ENCODE measurements at places on chromosomes 16 and 17.

DNA sequence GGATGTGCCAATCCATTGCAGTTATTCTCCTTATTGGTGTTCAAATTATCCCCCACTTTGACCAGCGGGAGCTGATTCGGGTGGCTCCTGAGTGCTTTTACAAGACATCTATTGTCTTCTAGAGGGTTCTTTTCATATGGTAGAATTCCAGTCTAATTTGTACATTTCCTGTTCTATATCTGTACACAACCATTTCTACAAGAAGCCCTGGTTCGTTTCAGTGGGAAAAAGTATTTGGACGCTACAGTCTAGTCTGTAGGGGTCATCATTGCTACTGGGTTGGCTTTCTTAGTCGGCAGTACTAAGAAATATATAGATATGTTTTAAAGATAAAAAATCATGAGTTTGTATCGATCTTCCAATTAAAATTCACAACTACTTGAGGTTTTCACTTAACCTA, 262.6 kb downstream of the MAP2K6 start:
- DNase-seq: no peak

DNA sequence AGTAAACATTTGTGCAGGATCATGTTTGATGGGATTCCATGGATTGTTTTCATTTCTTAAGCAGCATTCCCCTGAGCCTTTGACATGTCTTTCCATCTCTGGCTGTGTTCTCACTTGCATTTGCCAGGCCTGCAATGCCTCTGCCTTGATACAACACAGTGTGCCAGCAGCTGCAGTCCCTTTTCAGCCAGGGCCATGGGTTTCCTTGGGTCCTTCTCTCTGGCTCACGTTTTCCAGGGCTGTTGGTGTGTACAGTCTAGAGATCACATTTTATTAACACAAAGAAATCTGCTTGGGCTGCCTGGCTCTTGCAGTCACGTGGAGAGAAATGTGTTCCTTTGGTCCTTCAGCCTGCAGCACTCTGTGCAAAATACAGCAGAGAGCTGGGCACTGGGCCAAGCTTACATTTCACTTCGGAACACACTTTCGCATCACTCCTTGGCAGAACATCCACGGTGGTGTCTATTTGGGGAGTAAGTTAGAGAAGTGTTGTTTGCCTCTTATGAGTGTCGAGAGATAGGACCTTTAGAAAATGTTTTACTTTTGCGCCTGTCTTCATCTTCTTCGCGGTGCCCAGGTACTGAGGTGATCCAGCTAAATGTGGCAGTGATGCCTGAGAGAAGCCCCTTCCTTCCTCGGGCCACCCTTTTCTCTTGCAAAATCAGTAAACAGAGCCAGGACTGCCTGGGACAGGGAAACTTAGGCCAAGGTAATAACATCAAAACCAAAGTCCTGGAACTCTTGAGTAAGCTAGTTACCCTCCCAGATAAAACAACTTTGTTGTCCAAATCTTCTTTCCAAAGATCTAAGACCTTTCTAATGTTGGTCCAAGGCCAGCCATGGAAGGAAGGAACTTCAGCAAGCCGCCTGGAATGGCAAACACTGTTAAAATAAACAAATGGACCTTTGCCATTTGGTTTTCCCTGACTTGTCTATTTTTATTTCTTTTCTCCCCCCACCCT, 20.9 kb downstream of the HLF start:
- no peak for DNase-seq

DNA sequence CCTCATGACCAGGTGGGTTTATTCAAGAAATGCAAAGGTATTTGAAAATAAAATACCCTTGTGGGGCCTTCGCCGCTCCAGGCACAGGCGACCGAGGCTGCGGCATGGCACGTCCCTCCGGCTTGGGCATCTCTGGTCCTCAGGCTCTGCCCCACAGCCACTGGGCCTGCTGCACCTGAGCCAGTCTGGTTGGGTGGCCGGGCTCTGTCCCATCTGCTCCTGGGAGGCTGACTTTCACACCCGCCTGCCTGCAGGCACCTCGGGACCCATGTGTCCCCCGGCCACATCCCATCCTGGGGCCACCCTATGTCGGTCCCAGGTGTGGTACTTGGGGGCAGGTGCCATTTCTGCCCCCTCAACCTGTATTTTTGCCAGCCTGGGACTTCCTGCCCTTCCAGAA, 20.9 kb downstream of the OSBPL7 start:
- no peak for DNase-seq

- no peak for DNase-seq
These were observed 550.5 kb downstream of the MAF start for GRCh38 chr16:79050063-79050462.

GRCh38 chr17:57213180-57213825, 43.0 kb upstream of the MSI2 start:
- no peak for DNase-seq

GRCh38 chr17:4604111-4604644, 19.8 kb downstream of the SMTNL2 start:
- DNase-seq: no peak

DNA sequence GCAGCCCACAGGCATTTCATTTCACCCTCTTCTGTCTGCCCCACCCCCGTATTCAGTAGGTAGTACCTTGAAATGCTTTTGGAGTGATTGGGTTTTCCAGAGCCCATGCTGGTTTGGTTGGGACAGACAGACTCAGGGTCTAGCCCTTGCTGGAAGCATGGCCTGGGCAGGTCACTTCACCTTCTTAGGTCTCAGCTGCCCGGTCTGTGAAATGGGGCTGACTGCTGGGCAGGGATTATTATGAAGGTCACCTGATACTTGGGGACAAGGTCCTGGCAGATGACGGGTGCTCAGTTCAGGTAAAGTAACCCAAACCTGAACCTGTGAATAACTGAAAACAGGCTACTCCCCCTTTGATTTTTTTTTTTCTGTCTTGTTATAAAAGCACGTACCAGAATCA, 116.0 kb downstream of the CLEC16A start:
- DNase-seq: no peak

DNA sequence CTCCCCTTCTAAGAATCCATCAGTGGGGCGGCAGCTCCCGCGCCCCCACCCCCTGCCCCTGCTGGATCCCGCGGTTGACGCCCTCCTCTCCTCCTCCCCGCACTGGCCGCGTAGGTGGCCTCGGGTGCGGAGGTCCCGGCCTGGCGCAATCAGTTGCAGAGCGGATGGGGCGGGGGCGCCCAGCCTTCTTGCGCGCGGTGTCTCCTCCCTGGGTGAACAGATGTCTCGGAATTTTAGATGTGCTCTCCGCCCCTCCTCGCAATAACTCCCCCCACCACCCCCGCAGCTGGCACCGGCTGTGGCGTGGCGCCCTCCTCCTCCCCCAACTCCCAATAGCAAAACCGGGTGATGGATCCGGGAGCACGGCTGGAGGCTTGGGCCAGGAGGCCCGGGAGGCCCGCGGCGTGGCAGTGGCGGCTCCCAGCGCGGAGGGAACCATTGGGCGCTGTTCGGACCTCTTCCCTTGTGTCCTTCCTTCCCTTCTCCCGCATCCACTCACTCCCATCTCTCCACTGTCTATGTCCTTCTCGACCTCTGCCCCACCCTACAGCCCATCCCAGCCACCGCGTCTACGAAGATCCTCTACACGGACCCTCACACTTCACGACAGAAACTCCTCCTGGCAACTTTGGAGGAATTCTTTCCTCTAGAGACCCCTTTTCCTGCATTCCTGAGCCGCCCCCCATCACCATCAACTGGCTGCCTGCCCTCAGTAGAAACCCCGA, 11.0 kb downstream of the NEUROD2 start:
- DNase-seq: no peak

GRCh38 chr17:29068818-29069217, 25.9 kb downstream of the PIPOX start:
- DNase-seq: no peak

DNA sequence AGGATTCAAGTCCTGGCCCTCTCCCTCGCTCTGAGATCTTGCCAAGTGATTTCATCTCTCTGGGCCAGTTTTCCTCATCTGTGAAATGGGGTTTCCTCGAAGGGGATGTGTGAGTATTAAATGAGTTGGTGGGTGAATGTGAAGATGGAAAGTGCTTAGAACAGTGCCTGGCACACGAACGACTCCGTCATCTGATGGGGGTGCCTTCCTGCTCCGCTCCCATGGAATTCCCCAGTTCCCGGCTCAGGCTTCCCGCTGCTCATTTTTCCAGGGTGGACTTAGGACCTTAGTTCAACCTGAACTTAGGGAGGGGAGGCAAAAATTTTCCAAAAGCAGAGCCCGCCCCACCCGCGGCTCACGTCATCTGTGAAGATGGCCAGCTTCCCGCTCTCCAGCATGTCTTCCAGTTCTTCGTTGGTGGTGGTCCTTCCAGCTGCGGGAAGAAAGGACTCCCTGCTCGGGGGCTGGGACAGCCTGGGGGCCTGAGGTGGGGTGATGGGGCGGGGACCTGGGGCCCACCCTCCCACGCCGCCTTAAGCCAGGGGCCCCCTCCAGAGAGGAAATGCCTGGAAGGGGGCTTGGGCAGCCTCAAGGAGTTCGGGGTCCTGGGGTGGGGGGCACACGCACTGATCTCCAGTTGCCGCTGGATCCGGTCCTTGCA, 11.4 kb downstream of the HSD3B7 start:
- DNase-seq: no peak

DNA sequence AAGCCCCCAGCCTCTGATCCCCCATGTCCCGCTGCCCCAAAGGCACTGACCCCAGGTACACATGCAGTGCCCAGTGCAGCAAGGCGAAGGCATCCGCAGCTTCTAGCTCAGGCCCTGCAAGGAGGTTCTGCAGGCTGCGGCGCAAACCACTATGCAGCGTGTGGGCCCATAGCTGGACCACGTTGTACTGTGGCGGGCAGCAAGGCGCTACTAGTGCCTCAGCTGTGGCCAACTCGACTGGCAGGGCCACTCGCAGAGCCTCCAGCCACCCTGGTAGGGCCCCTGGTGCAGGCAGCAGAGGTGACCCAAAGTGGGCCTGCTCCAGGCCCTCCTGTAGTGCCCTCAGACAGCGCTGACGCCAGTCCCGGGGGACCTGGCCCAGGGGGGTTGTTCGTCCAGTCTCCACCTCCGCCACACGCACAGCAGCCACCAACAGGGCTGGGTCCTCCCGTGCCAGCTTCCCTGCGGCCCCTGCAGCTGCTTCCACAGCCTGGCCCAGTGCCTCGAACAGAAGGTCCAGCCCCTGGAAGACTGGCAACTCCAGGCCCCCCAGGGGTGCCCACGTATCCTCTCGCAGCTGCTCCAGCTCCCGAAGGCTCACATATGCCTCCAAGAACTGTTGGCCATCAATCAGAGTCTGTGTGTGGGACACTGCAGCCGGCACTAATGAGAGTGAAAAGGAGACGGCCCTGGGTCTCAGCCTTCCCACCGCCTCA, 2.6 kb downstream of the EXOC3L1 start:
- DNase-seq: no peak

GRCh38 chr17:79980246-79981043, 55.2 kb downstream of the TBC1D16 start:
- DNase-seq: no peak

- DNase-seq: no peak
These were observed 60.5 kb downstream of the SLC5A11 start for GRCh38 chr16:24906199-24906808.

DNA sequence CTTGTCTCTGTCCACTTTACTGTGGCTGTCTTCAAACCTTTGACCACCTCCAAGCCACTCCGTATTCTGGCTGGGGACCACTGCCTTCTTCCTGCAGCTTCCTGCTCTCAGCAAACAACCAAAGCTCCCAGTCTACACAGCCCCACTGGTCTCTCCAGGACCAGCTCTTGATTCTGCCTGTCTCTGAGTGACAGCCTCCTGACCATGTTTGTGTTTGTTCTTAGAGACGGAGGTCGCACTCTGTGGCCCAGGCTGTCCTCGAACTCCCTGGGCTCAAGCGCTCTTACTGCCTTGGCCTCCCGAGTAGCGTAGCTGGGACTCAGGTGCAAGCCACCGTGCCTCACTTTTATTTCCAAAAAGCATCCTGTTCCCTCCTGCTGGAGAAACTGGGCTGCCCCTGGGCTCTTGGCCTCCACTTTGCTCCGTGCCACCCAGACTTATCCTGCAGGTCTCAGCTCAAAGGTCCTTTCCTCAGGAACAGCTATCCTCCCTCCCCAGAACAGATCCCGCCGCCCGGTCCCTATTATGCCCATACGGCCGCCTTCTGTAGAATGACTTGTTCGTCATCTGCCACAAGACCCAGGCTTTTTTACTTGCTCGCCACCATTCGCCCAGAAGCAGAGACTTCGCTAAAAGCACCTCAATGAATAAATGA, 9.1 kb downstream of the MNT start:
- no peak for DNase-seq

- peak; percentile 64 for DNase-seq
These were observed 33.3 kb downstream of the PRKCB start for GRCh38 chr16:23869052-23869451.

DNA sequence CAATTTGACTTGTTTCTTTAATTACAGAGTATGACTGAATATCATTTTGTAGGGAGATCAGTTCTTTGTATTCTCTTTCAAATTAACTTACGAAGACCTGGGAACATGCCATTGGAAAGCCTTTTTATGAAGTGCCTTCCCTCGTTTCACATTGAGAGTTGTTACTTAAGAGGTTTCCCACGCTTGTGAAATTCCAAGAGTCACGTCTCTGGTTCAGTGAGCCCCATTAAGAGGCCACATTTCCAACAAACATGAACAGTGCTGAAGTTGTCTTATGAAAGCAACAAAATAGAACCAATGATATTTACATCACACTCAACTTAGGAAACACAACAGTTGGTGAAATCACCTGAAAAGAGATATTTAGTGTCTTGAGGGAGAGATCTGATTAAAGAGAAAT, 334.1 kb downstream of the TOX3 start:
- no peak for DNase-seq

DNA sequence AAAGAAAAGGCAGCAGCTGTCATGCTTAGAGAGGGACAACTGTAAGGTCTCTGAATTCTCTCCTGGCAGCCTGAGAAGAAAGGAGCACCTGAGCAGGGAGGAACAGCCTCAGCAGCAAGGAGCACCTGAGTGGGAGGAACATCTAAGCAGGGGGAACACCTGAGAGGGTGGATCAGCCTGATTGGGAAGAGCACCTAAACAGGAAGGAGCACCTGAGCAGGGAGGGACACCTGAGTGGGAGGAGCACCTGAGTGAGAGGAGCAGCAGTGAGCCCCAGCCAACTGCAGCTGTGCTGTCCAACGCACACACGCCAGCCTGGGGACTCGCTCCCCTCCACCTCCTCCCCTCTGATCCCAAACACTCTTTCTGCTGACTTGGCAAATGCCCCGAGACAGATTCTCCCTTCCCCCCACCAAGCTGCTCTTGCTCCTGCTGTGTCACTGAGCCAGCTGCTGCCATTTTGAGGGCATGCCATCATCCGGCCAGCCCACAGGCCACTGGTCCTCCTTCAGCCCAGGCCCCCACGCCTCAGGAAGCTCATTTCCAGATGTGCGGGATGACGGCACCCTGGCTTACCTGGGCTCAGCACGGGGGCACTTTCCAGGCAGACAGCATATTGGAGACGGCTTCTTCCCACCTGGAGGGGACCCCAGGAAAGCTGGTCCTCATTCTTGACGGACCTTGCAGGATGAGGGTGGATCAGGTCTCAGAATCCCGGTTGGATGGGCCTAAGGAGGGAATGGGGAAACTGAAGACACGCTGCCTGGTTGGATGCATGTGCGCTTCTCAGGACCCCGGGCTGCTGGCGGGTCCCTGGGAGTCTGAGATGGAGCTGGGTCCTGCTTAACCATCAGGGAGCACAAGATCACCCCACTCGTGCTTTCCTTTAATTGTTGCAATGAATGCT, 57.7 kb upstream of the RBFOX3 start:
- no peak for DNase-seq

All from activated CD4-positive, alpha-beta memory T cell treated with anti-CD3 and anti-CD28 coated beads for 36 hours (primary cell).